ENCODE measurements at places on chromosomes 5 and 9. TPM values are rescaled to one million over a fixed set of nuclear protein-coding genes. Genes with fewer than 3 reads are reported as not detected.

Gene STK32A
- total RNA-seq = 0.16 TPM

Gene HAVCR2
- 1.3 TPM for total RNA-seq

Gene CENPP
- 4.0 TPM for total RNA-seq

Gene PCDHGB5
- total RNA-seq = 9.9 TPM

Gene ACOT12
- not detected for total RNA-seq

Gene G3BP1
- 131 TPM for total RNA-seq

Gene POLR3G
- total RNA-seq = 1.6 TPM

Gene ELAVL2
- total RNA-seq = not detected

Gene TICAM2
- total RNA-seq = 2.6 TPM

Gene SETX
- total RNA-seq = 33.6 TPM

Gene BRIX1
- total RNA-seq = 18.7 TPM

Gene GCNT4
- total RNA-seq = 0.13 TPM

Gene SLC6A18
- total RNA-seq = not detected

Gene SMIM33
- total RNA-seq = not detected

Gene PCDHB15
- 3.7 TPM for total RNA-seq

Gene TOR4A
- 27.2 TPM for total RNA-seq

Gene PIP5K1B
- 28.0 TPM for total RNA-seq

Gene PDE8B
- total RNA-seq = 3.0 TPM

Gene ZNF608
- 9.5 TPM for total RNA-seq

Gene C1QTNF2
- total RNA-seq = 1.0 TPM

Gene CFAP157
- not detected for total RNA-seq

Gene NOTCH1
- 20.3 TPM for total RNA-seq

Gene PAEP
- not detected for total RNA-seq

Gene LCN6
- total RNA-seq = 44.7 TPM

Gene TAF1L
- total RNA-seq = not detected

Gene PELO
- 20.1 TPM for total RNA-seq

Gene C6
- 17.1 TPM for total RNA-seq

Gene CDC25C
- total RNA-seq = not detected

Gene SLC1A1
- total RNA-seq = 4.0 TPM

Gene NUTM2F
- total RNA-seq = not detected

Gene ZDHHC21
- 7.2 TPM for total RNA-seq

Gene TRPM3
- 0.02 TPM for total RNA-seq
